ENCODE measurements at places on chromosomes 1 and 21. TPM values are rescaled to one million over a fixed set of nuclear protein-coding genes. Genes with fewer than 3 reads are reported as not detected.

CRP gene
- total RNA-seq: not detected

SPTA1 gene
- total RNA-seq: not detected

SLC2A5 gene
- 12.6 TPM for total RNA-seq

SASS6 gene
- total RNA-seq: 1.9 TPM

LCE1A gene
- total RNA-seq: not detected

MYBPH gene
- total RNA-seq: 2,440 TPM

NPHS2 gene
- not detected for total RNA-seq

A3GALT2 gene
- total RNA-seq: 0.32 TPM

GUCA2A gene
- total RNA-seq: not detected

WNT4 gene
- 6.7 TPM for total RNA-seq

COL24A1 gene
- 1.3 TPM for total RNA-seq

MARCKSL1 gene
- 94.0 TPM for total RNA-seq

LRRC7 gene
- 0.26 TPM for total RNA-seq

PLA2G2F gene
- not detected for total RNA-seq

PPM1J gene
- 2.4 TPM for total RNA-seq

SMPDL3B gene
- not detected for total RNA-seq

PLA2G5 gene
- not detected for total RNA-seq

CYP4Z1 gene
- not detected for total RNA-seq

AMY1A gene
- total RNA-seq: not detected

PTPN7 gene
- total RNA-seq: not detected

CD164L2 gene
- not detected for total RNA-seq

PGLYRP4 gene
- total RNA-seq: not detected

LGR6 gene
- 0.78 TPM for total RNA-seq

NR1I3 gene
- not detected for total RNA-seq

ANXA9 gene
- not detected for total RNA-seq

ELAVL4 gene
- total RNA-seq: not detected

INAVA gene
- 0.24 TPM for total RNA-seq

VASH2 gene
- 113 TPM for total RNA-seq

LY9 gene
- not detected for total RNA-seq

LMX1A gene
- total RNA-seq: not detected

TEDDM1 gene
- total RNA-seq: not detected

AVPR1B gene
- total RNA-seq: not detected

TEX38 gene
- total RNA-seq: not detected

HSD3B1 gene
- not detected for total RNA-seq
